ENCODE measurements at places on chromosomes 1 and 21. TPM values are rescaled to one million over a fixed set of nuclear protein-coding genes. Genes with fewer than 3 reads are reported as not detected.

SYPL2 gene
- total RNA-seq, result 0.31 TPM

GRCh38 chr1:88149686-88150085 is 534.4 kb upstream of the PKN2 start:
- no peak for DNase-seq

DNA sequence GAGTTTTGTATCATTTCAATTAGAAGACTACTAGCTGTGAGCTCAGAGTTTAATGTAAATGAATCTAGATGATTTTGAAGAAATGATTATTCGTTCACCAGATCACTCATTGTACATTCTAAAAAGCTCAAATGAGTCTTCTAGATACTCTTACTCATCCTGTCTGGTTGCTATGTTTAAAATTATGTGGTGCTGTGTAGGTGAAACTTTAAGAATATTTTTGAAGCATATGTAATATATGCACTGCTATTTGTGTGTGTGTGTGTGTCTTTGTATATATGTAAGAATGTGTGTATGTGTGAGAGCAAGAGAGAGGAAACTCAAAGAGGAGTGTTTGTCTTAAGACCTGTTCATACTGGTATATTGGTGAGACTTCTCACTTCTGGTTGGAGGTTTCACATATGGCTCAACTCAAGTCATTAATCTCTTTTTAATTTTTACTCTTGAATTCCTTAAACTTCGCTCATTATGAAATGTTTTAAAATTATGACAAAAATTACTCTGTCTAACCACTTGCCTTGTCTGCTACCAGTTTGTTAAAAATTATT is 8.6 kb upstream of the C1orf105 start:
- DNase-seq, result no peak

VASH2 gene
- total RNA-seq, result 1.7 TPM

OLIG2 gene
- 0.18 TPM for total RNA-seq

DNA sequence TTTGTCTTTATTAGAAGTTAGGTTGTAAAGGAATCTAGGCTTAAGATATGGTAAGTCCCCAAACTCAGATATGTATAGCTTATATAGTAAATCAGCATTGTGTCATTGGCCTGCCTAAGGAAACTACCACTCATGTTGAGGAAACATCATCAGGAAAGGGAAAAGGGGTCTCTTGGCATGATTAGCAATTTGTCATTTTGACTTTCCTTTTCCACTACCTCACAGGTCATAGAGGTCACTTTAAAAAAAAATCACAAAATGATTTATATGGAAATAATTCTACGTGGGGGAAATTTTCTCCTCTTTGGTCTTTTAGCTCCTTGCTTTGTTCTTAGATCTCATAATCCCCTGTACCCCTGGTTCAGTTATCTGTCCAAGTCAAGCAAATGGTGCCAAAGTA is 213.5 kb downstream of the RPS6KC1 start:
- no peak for DNase-seq

GRCh38 chr1:92587445-92587844 is 100.7 kb upstream of the GFI1 start:
- no peak for DNase-seq

FABP3 gene
- total RNA-seq, result 19.1 TPM

DNA sequence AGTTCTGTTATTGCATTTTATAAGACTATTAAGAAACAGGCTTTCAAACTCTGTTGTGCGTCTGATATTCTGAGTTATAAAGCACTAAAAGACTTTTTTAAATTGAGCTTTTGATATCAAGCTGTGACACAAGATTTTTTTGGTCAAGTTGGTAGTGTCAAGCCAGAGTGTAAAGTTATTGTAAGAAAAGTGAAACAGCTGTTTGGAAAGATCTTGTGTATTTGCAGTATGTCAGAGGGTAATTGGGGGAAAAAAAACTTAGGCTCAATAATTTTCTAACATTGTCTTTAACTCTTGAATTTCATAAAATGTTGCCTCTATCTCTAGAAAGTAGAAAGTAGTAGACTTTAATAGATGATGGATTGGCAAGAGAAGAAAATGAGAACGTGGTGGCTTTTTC is 3.8 kb downstream of the CACYBP start:
- peak; percentile 31 for DNase-seq

KCNA3 gene
- total RNA-seq, result 5.4 TPM

DNA sequence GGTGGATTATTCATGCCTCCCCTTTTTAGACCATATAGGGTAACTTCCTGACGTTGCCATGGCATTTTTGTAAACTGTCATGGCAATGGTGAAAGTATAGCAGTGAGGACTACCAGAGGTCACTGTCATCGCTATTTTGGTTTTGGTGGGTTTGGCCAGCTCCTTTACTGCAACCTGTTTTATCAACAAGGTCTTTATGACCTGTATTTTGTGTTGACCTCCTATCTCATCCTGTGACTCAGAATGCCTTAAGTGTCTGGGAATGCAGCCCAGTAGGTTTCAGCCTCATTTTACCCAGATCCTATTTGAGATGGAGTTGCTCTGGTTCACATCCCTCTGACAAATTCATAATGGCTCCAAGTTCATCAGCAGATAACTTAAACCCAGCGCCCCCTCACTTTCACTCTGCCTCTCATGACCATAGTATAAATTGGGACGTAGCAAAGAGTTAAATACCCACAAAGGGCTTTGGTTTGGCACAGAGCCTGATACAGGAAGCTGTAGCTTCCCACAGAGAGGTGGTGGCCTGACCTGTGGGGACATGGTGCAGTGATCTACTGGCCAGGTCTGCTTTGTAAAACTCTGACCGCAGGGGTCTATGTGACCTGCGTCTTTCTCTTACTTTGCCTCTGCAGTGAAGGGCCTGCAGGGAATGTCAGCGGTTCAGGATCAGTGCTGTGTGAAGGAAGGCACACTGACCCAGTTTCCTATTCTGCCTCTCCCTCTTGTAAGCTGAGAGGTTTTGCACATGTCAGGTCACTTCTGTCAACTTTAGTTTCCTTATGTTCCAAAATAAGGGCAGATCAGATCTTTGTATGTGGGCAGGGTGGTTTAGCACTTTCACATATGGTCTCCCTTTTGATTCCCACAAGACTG is 78.1 kb upstream of the ZNF644 start:
- DNase-seq, result no peak

STYXL2 gene
- total RNA-seq, result 0.09 TPM

All from lung (tissue), 17 donors.